ENCODE measurements at places on chromosomes 4 and X.

DNA sequence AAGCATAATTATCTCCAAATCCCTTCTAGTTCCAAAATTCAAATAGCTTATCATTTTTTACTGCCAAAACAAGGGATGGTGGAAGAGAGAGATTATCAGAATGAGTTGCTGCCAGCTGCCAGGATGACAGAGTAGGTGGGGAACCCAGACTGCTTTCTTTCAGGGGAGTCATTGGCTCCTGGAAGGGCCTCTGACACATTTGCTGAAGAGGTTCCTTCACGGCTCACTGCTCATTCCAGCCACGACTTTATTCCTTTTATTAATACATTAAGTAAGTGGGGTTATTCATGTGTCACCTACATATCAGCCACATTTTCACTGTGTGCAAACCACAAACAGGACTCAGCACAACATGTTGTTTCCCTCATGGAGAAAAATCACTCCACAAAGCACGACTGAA, 12.7 kb upstream of the SMIM43 start:
- no peak for DNase-seq

- DNase-seq = no peak
Observed at GRCh38 chr4:102575369-102576129, 74.4 kb downstream of the NFKB1 start.

GRCh38 chr4:175791221-175791620, 20.8 kb downstream of the GPM6A start:
- no peak for DNase-seq

- no peak for DNase-seq
Observed at GRCh38 chr4:47218631-47219030, 187.3 kb downstream of the GABRB1 start.

DNA sequence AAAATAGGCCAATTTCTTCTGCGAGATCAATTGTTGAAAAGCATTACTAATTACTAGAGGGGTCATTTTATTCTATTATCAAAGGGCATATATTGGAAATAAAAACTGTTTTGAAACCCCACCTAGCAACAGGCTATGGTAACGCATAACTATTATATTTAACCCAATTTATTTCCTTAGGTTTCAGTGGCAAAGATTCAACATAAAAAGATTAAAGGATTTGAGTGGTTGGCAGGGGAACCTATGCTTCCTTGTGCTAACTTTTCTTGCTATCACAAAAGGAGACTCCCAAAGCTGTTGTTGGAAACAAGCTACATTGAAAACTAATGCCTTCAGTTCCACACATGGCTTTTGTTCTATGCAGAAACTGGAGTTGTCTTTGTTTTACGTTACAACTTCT, 166.9 kb upstream of the KLF3 start:
- no peak for DNase-seq

DNA sequence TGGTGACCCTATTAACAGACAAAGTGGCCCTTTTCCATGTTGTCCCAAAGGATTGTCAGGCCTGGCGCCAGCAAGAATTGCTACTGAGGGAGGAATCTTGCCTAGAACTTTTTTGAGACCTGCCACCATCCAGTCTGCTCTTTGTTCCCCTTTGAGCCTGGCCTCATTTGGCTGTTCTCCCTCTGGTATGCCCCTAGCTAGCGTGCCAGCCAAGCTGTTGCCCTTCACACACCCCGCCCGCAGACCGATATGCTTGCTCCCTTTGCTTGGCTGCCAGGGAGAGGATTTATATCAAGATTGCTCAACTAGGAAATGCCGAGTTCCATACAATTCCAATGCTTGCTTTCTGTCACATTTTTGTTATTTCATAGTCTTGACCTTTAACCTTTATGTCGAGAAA, 24.4 kb downstream of the IGSF1 start:
- no peak for DNase-seq

DNA sequence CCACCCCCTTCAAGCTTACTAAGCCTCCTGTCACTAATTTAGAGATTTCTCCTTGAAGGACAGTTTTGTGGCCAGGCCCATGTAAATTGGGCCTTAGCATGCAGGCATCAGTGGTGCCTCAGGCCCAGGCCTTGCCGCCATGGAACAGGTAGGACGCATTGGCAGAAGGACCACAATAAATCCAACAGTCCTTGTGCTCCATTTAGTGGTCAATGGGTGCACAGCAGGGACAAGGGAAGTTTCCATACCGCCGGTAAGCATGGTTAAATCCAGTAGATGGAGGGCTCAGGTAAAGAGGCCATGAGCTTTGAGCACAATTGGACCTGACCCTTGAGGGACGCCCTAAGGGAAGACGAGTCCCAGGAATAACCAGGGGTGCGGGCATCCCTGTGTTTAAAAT, 97.3 kb downstream of the UGT2B28 start:
- no peak for DNase-seq

DNA sequence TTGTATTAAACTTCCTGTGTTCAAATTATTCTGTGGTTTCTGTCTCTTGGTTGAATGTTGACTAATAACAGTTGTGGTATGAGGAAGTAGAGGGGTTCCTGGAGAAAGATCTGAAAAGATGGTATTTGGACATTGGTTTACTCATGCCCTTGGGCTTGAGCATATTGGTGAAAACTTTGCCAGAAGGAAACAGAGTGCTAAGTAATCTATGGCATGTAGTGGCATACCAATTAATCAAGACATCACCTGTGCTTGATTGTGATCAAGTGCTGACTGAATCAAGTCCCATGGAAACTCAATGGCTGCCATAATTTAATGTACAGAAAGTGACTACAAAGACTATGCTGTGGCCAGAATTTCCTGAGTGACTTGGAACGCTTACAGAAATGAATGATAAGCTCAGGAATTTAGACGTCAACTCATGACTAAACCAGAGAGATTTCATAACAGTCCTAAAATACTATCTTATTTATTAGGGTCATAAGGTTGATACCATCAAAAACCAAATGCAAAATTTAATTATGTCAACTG, 2062.9 kb downstream of the ARAP2 start:
- DNase-seq = no peak

- no peak for DNase-seq
Observed at GRCh38 chr4:180086480-180087190, 2156.6 kb upstream of the TENM3 start.

- DNase-seq = no peak
Observed at GRCh38 chr4:2935762-2936743, 27.2 kb downstream of the NOP14 start.

DNA sequence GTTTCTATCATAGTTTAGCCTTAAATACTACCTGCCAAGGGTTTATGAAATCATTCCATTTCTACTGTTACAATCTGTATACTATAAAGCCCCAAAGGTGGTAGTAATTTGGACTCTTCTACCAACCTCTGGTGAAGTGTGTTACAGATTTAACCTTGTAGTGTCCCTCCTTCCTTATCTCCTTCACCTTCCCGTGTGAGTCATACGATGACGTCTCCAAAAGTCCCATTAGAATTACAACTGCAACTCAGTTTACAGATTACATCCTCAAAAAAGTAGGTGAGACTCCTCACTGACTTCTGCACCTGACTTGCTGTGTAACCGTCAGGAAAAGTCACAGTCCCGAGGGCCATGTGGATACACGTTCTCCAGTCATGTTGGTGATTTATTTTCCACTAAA, 219.0 kb downstream of the DCTD start:
- DNase-seq = no peak

- no peak for DNase-seq
Observed at GRCh38 chr4:84484236-84484635, 14.9 kb downstream of the NKX6-1 start.

DNA sequence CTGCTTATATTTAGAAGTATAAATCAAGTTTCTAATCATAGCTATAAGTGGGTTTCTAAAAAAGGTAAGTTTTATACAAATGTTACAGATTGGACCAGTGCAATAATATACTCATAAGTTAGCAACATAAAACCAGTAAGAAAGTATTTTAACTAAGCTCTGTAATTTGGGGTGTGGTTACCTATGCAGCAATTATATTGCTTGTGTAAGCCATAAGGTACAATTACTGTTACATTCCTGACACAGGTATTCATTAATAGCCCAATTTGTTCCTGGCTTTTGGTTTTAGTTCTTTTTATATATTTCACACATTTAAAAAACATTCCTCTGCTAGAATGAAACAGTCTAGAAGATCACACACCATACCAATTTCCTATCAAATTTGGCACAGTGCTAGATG, 115.1 kb downstream of the FRYL start:
- DNase-seq = no peak

GRCh38 chr4:81346719-81347118, 125.0 kb downstream of the RASGEF1B start:
- DNase-seq = no peak

- no peak for DNase-seq
Observed at GRCh38 chr4:30867427-30867826, 147.3 kb downstream of the PCDH7 start.

DNA sequence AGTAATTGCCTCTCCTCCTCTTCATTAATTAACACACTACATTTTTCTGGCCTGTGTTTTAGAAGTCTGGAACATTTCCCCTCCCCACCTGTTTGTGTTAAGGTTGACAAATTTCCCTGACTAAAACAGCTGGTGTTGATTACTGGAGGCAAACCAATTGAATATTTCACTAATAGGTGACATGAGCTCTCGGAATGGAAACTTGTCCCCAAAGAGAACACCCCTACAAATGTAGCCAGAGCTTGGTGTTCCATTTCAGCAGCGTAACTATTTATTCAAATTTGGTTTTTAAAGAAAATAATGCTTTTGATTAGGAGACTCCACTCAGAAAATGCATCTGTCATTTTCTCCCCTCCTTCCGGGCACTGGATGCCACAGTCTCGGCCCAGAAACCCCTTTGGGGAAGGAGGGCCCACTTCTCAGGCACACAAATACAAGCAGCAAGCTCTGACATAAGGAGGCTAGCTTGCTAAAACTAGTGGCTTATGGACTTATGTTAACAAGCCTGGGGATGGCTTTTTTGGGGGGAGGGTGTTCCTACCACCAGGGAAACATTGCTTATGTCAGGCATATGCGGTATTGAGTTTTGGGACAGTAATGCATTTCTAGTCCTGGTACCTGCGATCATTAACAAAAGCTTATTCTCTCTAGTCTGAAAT, 2.2 kb downstream of the RNF150 start:
- no peak for DNase-seq

DNA sequence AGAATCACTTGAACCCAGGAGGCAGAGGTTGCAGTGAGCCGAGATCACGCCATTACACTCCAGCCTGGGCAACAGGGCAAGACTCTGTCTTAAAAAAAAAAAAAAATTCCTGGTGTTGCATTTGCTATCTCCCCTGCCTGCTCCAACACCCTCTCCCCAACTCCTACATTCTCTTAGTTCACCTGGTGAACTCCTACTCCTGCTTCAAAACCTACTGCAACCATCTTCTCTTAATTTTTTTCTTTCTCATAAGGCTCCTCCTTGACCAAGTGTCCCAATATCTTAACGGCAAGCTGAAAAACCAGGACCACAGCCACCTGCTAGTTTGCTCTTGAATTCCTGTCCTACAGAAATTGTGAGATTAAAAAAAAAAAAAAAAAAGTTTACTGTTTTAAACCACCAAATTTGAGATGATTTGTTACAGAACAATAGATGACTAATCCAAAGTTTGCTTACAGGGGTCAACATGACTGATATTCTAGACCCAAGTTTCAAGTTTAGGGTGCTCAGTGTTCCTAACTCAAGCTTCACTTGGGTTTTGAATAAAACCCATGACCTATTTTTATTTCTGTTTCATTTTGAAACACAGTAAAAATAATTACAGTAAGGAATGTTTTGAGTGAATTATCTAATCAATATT, 13.1 kb upstream of the ANXA5 start:
- no peak for DNase-seq

- no peak for DNase-seq
Observed at GRCh38 chr4:98710831-98711230, 52.4 kb upstream of the TSPAN5 start.

DNA sequence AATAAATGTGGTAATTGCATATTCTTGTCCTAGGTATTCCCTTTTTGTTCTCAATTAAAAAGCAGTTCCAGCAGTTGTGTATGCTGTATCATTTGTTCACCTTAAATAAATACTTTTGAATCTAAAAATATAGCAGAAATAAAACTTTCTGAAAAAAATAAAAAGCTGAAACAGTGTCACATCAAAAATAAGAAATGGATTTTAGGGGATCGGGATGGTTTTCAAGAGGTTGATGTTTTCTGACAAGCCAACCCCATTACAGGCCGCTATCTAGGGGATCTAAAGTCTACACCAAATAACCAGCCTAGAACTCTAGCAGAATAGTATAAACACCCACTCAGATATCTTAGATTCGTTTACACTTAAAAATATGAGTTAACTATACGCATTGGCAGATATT, 95.4 kb upstream of the MAML3 start:
- no peak for DNase-seq

- no peak for DNase-seq
Observed at GRCh38 chr4:93529692-93530372, 298.7 kb upstream of the ATOH1 start.

- peak; percentile 62 for DNase-seq
Observed at GRCh38 chr4:153344131-153345011, at the start of gene MND1. Gene MND1, plus strand, starts transcription at chr4:153344688. Its CDS starts 50 bp downstream, at chr4:153344738.

DNA sequence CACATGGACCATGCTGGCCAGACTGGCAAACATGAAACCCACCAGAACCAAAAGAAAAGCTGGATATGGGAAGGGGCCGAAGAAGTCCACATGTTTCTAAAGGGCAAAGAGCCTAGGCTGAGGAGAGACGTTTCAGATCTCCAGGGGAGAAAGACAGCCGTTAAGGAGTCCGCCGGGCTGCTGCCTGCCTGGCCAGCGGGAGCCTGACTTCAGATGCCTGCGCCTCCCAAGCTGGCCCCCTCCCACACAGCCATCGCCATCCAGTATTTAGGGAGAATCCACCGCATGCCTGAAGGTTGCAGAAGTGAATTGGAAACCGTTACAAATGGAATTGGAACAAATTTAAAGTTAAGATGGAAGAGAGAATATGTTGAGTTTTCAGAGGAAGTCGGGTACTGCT, 2.9 kb downstream of the TBL1X start:
- DNase-seq = no peak

DNA sequence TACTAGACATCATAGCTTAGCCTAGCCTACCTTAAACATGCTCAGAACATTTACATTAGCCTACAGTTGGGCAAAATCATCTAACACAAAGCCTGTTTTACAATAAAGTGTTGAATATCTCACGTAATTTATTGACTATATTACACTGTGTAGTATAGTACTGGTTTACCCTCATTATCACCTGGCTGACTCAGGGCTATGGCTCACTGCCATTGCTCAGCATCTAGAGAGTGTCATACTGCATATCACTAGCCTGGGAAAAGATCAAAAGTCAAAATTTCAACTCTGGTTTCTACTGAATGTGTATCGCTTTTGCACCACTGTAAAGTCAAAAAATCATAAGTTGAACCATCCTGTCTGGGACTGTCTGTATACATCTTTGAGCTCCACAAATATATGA, 78.6 kb downstream of the CEP44 start:
- DNase-seq = no peak

- DNase-seq = no peak
Observed at GRCh38 chrX:123964156-123964834, 2.8 kb downstream of the STAG2 start.

DNA sequence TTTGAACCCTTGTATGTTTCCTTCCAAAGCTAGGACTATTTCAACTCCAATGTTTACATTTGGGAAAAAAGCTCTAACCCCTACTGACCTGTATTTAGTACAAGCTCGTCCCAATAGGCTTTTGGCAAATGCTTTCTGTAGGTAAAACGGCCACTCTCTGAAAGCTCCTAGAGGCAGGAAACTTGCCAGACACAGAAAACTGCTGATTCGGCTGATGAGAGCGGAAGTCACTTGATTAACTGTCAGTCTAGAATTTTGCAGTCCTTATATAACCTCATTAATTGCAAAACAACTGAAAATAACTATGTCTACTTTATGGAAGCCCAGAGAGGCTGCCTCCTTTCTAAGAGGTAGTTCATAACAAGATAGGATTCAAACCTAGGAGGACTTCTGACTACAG, 108.1 kb downstream of the TSPAN7 start:
- no peak for DNase-seq

All from CMK (cell line).